ENCODE measurements at places on chromosomes 2 and 18.

DNA sequence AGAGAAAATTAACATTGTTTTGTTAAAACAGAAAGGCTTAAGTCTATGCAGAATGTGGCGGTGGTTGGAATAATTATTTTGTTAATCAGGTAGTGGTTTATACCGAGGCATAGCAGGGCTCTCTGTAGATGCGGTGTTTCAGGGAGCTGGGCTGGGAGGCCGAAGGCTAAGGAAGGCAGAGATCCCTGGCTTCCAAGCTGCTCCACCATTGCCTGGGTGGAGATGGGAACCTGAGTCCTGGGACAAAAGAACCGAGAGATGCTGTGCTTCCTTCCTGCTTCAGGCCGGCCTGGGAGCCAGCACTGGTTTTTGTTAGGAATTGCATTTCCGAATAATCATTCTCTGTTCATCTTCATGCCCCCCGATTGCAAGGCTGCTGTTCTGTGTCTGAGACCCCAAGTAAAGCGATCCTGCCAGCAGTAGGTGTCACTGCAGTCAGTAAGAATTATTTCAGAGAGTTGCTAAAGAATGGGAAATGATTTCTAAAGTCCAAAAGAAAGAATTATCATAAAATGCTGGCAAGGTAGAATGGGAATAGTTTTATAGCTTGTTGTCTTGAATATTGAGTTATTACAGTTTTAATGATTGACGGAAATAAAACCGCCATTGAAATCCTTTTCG is 824.9 kb downstream of the GALR1 start:
- DNase-seq = no peak

- DNase-seq = no peak
Observed at GRCh38 chr2:122034777-122035176, 279.3 kb downstream of the TSN start.

- no peak for DNase-seq
Observed at GRCh38 chr2:187581125-187581896, 27.1 kb upstream of the TFPI start.

DNA sequence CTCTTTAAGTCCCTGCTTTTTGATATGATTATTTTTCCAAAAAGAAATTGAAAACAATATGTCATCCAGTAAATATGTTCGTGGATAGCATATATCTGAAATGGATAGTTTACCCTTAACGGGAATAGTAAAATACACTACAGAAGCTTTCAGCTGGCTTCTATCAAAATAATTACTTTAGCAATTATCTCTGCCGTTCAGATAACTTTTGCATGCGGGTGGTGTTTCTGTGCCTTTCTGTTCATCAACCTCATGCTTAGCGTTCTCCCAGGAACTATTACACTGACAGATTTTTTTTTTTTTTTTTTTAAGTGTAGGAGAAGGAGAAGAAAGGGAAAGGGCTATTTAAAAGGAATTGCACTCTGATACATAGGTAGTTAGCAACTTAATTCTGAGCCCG is 53.6 kb downstream of the TSHZ1 start:
- DNase-seq = no peak

DNA sequence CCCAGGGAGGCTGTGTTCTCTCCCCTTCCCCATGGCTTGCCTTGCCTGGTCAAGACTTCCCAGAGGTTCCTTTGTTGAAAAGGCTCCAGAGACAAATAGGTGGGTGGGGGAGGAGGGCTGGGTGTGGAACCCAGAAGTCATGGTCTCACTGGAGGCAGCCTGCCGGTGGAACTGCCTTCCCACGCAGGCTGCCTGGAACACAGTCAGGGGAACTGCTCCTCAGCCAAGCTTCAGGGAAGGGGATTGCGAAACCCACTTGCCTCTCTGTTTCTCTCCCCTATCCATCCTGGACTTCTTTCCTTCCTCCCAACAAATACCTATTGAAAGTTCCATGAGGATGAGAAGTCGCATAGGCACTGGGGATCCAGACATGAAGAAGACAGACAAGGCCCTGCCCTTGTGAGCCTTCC is 31.6 kb downstream of the MARCO start:
- no peak for DNase-seq

GRCh38 chr2:133552821-133553220 is 15.4 kb downstream of the NCKAP5 start:
- DNase-seq = no peak

DNA sequence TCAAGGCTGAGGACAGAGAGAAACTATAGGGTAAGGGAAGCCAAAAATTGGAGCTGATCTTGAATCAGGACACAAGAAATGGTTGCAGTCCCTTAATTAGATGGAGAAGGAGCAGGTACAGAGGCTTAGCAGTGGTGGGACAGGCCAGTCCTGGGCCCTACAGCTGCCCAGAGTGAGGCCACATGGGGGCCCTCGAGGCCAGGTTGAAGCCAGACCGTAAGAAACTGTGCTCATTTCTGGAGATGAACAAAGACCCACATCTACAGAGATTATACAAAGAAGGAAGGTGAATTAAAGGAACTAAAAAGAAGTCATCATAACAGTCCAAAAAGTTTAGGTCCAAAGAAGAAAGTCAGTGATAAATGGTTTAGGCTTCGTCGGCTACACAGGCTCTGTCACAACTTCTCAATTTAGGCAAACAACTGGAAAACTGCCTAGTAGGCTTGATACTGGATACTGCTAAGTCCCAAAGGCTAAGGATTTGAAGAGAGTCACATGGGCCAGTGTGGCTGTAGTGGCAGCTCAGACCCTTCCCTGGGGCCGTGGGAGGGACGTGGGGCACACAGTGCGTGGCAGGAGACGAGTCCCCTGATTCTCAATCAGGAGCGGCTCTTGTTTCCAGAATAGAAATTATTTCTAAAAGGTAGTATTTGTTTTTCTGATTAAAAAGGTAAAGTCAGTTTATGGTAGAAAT is 50.4 kb upstream of the CNGA3 start:
- DNase-seq = no peak

DNA sequence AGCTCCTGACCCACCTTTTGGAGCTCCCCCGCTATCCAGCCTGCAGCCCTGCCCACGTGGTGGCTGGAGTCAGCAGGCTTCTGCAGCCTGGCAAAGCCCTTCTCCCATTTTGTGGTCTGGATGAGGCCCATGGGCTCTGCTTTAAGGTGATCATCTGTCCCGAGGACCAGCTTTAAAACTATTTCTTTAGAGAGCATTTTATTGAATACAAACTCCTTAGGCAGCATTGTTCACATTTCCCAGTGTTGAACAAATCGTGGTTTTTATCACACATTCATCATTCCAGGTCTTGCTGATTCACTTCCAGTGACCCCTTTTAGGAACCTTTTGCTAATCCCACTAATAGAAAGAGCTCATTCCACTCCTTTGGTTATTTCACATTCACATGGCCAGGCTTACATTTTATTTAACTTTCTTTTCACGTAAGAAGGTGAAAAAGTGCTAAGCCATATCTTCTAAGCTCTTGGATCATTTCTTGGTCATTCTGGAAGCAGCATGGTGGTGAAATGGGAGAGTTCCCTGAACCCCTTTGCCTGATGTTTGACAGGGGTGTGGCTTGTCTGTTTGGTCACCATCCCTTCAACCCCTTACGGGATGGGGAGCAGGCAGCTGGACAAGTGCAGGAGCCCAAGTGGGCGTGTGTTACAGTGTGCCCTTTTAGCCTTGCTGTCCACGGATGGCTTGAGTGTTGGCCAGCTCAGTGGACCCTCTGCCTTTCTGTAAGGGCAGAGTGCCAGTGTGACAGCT is 80.4 kb upstream of the RAPGEF4 start:
- DNase-seq = no peak

GRCh38 chr18:35905436-35905835 is 67.0 kb upstream of the RMP24 start:
- DNase-seq = no peak

DNA sequence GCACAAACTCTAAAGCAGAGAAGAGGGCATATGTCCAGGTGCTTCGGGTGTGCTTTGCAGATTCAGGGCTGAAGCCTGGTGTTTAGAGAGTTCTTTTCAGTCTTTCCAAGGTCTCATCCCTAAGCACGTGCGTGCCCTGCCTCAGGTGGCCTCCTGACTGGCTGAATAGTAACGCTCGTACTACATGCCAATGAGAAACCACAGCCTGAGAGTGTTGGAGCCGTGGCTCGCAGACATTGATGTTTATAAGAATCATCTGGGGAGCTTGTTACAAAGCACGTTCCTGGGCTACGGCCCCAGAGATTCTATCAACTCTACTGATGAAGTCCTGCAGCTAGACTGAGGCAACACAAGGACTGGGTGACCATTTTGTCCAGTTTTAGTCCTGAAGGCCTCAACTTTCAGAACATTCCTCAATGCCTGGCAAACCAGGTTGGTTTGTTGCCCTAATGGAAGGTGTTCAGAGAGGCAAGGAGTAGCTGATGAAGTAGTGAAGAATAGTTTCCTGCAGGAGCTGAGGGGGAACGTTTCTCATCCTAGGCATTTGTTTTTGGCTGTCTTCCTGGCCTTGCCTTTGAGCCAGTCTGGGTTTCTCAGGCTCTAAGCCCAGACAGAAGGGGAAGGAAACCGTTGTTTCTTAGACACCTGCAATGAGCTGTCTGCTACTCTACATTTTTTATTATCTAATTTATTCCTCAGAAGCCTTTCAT is 31.5 kb upstream of the HAAO start:
- DNase-seq = no peak

DNA sequence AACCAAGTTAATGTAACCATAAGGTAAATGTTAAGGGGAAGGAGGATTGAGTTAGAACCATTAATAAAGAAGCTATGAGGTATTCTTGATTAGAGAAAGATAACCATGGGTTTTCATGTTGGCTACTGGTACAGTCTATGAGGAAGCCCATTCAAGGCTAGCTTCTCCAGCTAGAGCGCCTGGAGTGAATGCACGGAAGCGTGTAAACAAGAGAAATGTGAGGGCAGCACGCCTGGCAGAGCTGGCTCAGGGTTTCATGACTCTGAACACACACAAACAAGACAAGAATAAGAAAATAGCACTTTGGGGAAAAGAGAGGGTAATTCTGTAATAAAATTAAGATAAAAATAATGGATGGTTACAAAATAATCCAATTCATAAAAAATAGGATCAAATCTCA is 255.3 kb downstream of the PDE11A start:
- DNase-seq = no peak

DNA sequence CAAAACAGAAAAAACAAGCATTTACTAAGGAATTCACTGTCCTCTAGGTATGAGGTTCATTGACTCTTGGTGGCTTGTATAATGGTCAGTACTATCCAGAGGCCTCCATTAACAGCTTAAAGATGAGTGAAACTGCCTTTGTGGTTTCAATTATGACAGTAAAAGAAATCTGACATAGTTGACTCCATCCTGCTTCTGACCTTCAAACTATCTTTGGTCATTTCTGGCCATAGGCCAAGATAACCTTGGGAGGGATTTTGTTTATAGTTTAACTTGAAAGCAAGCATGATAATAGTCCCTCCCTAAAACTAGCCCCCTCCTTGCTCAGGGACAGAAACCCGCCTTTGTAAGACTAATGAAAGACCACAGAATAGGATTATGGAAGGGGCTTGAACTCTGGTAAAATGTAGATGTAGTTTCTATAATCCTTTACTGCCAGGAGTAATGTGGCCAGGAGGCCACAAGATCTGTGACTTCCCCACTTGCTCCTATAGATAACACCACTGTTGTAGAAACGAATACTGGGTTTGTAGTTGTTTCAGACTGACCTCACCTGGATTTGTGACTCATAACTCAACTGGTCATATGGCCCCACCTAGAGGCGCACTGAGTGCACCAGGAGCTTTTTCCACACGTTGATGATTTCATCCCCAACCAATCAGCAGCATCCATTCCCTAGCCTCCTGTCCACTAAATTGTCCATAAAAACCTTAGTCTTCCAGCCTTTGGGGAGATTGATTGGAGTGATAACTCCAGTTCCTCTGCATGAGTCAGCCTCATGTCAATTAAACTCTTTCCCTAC is 8.6 kb upstream of the PLEKHM3 start:
- DNase-seq = no peak

DNA sequence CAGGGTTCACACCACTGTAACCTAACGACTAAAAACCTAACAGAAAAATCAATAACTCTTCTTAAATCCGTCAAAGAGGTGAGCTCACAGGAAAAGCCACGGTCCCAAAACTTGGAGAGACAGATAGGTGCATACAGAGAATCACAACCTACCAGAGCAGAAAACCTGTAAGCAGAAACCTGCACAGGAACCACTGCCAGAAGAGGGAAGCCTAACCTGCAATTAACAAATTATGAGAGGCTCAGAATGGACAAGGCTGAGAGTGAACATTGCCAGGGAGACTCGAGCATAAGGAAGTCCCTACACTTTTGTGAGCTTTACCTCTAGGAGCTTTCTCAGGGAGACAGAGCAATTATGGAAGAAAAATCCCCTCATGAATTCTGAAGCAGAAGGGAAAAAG is 156.2 kb upstream of the NETO1 start:
- DNase-seq = no peak
